Motor neuron (in vitro differentiated cells): ENCODE measurements at places on chromosomes 4 and X.
A peak's percentile ranks its signal among the peaks of the same experiment; 100 is the strongest.

DNA sequence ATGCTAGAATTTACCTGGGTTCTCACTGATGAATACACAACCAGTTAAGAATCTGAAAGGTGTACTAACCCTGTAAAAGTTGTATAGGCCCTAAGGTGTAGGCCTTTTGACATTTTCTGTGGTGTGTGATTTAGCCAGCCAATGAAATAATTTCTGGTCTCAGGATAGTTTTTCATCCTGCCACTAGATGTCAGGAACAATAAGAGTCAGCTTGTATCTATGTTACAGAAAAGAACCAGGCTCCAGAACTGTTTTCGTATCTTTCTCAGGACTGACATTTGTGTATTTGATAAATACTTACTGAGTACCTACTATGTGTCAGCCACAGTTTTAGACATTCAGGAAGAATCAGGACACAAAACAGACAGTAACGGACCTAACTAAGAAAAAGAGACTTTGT, 673.6 kb upstream of the TENM3 start:
- peak; percentile 67 for ATAC-seq

DNA sequence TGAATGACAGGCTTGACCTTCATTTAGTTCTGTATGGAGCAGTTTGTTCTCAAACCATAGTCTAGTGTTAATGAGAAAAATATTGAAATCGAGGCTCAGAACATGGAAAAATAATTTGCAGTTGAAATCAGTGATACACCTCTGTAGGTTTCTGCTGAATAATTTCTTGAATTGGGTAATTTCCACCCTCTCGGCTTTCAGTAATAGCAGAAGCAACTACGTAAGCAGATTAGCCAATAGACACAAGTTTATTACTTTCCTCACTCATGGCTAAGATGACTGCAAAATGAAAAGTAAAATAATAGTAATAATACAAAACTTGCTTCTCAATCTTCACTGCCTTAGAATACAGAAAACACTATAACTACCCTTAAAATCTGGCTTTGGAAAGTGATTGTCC, 46.0 kb downstream of the USP38 start:
- ATAC-seq = no peak

GRCh38 chr4:36772154-36772516, 472.4 kb upstream of the NWD2 start:
- ATAC-seq = no peak

GRCh38 chr4:80071604-80072227, 1.3 kb downstream of the ANTXR2 start:
- no peak for ATAC-seq

- ATAC-seq = no peak
Observed at GRCh38 chr4:137417676-137418075, 114.6 kb downstream of the PCDH18 start.

GRCh38 chr4:93843772-93844171, 15.2 kb downstream of the ATOH1 start:
- ATAC-seq = no peak

- no peak for ATAC-seq
Observed at GRCh38 chr4:107531927-107532326, 188.1 kb downstream of the PAPSS1 start.

DNA sequence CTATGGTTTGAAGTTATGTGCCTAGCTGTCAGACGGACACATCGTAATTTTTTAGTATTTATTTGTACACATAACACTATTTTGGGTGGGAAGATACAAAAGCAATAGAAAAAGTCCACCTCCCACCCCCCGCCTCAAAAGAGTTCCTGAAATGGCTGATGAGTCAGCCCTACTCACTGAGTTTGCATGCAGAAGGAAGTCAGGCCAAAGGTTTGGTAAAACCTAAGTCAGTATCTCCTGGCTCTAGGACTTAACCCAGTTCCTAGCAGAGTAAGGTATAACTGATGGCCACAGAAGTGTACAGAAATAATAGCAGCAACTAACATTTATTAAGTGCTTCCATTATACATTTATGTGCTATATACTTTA, 2.9 kb upstream of the KLHL2 start:
- no peak for ATAC-seq

GRCh38 chr4:40515398-40516293, 114.0 kb downstream of the RBM47 start:
- peak; percentile 33 for ATAC-seq

- ATAC-seq = peak; percentile 35
Observed at GRCh38 chr4:11079171-11079570, 349.5 kb downstream of the HS3ST1 start.

GRCh38 chrX:155612312-155613224, at the start of gene TMLHE:
Gene TMLHE (minus strand): TSS chrX:155612952. CDS start chrX:155545276, 67,676 bp downstream.
- peak; percentile 98 for ATAC-seq

GRCh38 chr4:72391281-72391680, 177.7 kb downstream of the ADAMTS3 start:
- ATAC-seq = no peak

GRCh38 chrX:75957107-75957610, 172.1 kb upstream of the MAGEE2 start:
- no peak for ATAC-seq

DNA sequence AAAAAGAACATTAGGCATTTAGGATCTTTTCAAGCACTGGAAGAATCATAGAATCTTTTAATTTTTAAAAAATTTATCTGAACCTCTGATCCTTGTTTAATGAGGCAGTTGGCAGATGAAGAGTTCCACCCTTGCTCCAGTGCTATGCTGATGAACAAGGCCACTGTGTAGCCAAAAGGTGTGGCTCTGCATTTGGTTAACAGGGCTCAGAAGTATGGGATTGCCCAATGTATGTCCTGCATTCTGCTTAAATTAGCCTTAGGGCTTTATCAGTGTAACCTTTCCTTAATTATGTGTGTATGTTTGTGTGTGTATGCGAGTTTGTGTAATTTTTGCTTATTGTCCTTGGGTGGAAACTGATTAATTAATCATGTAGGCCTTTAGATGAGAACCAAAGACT, 43.3 kb upstream of the PPM1K start:
- ATAC-seq = no peak

- ATAC-seq = peak; percentile 44
Observed at GRCh38 chr4:54233697-54234496, 4.8 kb downstream of the PDGFRA start.

- ATAC-seq = no peak
Observed at GRCh38 chrX:134806707-134807038, 148.4 kb upstream of the PLAC1 start.

GRCh38 chrX:14398725-14399124, 130.6 kb upstream of the GLRA2 start:
- ATAC-seq = no peak
